Prostate gland (tissue), 2 donors: ENCODE measurements at places on chromosomes 11 and 22. TPM values are rescaled to one million over a fixed set of nuclear protein-coding genes. Genes with fewer than 3 reads are reported as not detected.
A peak's percentile ranks its signal among the peaks of the same experiment; 100 is the strongest.

- no peak for DNase-seq
These were observed 13.1 kb downstream of the PLCB3 start for GRCh38 chr11:64264371-64264852.

Gene PIH1D2
- total RNA-seq, result 1.1 TPM

- DNase-seq, result peak; percentile 66
These were observed 79.2 kb upstream of the GRIK4 start for GRCh38 chr11:120432056-120433018.

DNA sequence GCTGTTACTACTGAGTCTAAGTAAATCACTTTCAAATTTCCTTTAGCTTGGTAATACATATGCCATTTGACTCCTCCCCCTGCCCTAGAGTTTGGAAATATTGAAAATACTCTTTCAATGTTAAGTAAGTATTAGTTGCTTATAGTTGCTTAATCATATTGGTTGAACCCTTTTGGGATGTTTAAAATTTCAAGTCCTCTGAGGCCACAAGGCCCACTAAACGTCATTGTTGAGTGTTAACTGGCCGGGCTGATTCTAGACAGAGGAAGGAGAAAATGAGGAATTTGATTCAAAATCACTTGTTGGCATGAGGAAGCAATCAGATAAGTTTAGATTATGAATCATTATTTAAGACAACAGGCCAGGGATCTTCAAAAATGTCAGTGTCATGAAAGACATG lies 8.5 kb downstream of the NAV2 start:
- no peak for DNase-seq

Gene DDX25
- 9.5 TPM for total RNA-seq

DNA sequence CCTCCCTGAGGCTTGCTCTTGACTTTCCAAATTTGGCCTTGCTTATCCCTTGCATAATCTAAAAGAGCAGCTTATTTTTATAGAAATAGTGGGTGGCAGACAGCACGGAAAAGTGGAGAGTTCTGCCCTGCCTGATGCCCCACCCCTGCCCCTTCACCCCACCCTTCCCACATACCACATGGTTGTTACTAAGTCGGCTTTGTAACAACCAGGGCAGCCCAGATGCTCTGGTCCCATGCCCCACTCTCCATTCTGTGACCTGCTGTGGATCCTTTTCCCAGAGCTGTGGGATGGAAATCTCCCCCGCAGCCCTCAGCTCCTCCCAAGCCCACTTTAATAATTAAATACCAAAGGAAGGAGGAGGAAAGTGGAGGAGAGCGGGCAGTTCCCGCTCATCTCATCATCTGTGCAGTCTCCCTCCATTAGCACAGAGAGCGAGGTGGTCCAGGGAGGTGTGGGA lies 10.9 kb downstream of the MRGPRF start:
- DNase-seq, result no peak

DNA sequence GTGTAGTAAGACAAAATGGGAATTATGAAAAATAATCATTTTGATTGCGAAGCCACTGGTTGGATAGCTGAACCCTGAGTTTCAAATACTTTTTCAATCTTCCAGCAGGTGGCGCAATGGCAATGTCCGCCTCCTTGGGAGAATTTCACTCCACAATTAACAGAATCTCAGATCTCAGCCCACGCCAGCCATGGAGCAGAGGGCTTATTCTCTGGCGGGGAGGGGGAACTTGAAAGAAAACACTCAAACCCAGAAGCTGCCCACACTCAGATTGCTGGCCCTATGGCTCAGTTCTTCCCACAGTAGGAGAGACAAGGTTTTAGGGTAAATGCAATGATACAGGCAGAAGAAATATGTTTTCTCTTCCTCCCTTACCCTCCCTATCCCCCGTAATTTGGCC lies 38.7 kb upstream of the RCN1 start:
- DNase-seq, result peak; percentile 48

Gene TLCD5
- total RNA-seq, result 10.6 TPM

Gene C11orf86
- total RNA-seq, result not detected
